SHP77 treated with DMSO at 0.1 percent for 48 hours (cell line): ENCODE measurements at places on chromosomes 16 and 17.

- DNase-seq, result peak; percentile 38
Measured at GRCh38 chr16:63461248-63461841, 1425.1 kb upstream of the CDH8 start.

DNA sequence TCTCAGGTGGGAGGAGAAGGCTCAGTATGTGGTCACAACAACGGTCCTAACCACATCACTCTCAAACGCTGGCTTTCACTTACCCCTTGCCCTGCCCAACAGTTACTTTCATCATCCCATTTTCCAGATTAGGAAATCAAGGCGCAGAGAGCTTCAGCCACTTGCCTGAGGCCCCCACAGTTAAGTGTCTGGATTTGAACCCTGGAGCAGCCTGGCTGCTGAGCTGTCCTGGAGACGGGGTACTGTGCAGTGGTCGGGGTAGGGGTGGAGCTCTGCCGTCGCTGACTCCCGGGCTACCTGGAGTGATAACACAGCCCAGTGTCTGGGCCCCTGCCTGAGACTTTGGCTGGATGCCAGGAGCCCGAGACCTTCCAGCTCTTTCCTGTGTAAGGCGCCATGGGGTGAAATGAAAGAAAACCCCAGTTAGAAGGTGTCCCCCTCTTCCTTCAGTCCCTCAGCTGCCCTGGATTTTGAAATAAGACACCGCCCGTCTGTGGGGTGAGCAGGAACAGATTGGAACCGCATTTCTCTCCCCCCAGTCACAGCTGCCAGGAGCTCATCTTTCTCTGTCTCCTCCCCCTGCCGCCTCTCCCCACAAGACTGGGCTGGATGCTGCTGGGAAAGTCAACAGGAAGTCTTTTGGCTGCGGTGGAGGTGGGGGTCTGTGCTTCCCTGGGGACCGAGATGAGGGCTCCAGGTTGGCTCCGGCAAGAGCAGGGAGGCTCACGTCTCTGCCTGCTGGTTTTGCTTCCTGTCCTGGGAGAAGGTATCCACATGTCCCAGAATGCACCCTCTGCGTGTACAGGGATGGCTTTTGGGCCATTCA, 280.2 kb downstream of the SEC14L1 start:
- peak; percentile 89 for DNase-seq

- no peak for DNase-seq
Measured at GRCh38 chr17:48013876-48014594, 23.6 kb downstream of the COPZ2 start.

DNA sequence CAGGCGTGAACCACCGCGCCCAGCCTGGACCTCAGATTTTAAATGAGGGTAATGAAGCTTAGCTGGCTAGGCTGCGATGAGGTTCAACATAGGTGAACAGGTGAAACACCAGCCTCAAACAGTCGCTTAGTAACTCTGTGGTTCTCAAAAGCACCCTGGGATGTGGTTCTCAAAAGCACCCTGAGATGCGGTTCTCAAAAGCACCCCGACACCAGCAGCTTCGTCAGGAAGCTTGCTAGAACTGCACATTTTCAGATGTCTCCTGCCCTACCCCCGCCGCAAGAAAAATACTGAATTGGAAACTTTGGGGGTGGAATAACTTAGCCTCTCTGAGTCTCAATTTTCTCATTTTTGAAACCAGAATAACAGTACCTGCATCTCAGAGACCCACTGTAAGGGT, 86.7 kb upstream of the XYLT1 start:
- DNase-seq, result no peak

DNA sequence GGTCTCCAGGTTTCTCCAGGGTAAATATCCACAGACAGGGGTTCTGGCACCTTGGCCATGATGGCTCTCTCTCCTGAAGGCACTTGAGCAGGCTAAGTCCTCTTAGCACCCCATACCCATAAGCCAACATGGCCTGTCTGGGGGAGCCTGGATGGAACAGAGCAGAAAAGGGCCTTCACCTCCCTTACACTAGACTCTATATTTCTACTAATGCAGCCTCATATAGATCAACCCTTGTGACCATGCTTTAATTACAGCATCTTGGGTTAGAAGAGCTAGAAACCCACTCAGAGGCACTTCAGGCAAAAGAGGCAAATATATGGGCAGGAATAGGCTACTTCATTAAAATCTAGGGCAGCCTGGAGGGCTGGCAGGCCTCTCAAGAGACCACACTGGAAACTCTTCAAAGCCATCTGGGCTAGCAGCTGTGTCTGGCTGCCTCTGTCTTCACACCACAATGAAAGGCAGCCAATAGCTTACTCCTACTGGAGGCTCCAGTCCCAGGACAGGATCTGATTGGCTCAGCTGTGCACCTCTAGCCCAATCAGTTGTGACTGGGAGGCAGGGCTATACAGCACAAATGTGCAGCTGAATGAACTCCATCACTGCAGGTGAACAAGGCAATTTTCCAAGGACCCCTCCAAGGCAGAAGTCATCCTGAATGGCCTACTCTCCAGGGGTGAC, 4.7 kb upstream of the CDT1 start:
- no peak for DNase-seq
